NCI-H1930 (cell line): ENCODE measurements at places on chromosomes 5 and 9.

GRCh38 chr5:131533836-131534235, 101.2 kb downstream of the RAPGEF6 start:
- DNase-seq, result no peak

- no peak for DNase-seq
Observed at GRCh38 chr9:125240649-125240999, 519 bp downstream of the HSPA5 start.

DNA sequence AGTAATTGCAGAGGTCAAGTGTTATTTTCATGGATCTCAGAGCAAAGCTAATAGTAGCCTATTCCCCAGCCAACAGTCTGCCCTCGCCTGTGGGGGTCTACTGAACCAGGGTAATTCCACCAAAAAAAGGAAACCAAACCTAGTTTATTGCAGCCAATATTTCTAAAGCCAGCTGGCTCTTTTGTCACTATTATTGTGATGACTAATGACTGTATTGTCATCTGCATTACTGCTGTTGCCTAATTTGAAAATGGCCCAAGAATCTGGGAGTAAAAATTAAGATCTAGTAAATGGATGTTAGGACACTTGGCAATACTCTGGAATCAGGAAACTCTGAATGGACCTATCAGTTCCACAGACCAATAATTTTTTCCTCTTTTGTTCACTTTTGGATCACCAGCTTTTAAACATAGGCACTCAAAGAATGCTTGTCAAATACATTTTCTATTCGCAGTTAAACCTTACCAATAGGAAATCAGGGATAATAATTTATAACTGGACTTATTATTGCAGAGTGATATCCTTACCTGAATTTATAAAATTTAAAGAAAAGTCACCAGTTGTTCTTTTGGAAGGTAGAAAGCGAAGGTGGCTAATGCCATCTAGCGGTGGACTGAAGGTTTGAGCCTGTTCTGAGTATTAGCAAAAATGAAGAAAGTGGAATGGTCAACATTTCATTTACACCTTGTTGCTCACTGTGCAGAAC, 69.2 kb downstream of the SYK start:
- DNase-seq, result no peak

DNA sequence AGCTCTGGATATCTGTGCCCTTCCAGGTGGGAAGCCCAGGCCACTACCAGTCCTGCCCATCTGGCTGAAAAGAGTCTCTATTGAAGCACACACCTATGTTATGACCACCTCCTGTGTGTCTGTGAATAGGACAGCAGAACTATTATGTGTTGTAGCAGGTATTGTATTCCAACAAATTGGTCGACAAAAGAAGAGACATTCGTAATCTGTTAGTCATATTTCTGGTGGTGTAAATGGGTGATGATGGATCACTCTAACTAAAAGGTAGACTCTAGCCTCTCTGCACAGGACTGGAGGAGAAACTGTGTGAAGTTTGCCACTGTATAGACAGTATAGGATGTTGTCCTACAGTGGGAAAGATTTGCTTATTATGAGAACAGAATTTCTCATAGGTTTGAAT, 416.1 kb downstream of the TMEM38B start:
- DNase-seq, result no peak

- DNase-seq, result no peak
Observed at GRCh38 chr5:59293700-59294099, 599.8 kb downstream of the PDE4D start.

GRCh38 chr5:154243736-154244135, 53.2 kb downstream of the GALNT10 start:
- DNase-seq, result no peak

- DNase-seq, result no peak
Observed at GRCh38 chr5:25850581-25850980, 1187.8 kb downstream of the CDH9 start.
